ENCODE measurements at places on chromosomes 2 and 18.

DNA sequence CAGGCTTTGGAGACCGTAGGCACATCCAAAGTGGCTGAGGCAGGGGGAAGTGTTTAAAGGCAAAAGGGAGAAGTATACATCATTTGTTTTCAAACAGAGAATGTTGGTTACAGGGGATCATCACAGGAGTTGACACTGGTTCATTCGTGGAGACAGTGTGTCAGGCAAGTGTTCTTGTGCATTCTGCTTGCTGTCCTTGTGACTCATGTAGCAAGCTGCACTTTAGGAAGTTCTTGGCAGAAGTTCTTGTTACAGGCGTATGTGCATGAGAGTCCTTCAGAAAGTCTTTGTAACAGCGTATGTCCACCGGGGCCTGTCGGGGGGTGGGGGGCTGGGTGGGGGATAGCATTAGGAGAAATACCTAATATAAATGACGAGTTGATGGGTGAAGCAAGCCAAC, 36.5 kb upstream of the B4GALT6 start:
- DNase-seq: no peak

DNA sequence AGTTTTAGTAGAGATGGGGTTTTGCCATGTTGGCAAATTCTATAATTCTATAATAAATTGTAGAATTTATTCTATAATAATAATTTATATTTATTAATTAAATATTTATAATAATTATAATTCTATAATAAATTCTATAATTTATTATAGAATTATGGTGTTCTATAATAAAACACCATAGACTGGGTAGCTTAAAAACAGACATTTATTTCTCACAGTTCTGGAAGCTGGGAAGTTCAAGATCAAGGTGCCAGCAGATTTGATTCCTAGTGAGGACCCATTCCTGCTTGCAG, 130.9 kb upstream of the PELI1 start:
- DNase-seq: no peak

GRCh38 chr2:71705171-71705960, 252.0 kb downstream of the DYSF start:
- DNase-seq: no peak

- no peak for DNase-seq
These were observed 36.4 kb upstream of the ZCCHC2 start for GRCh38 chr18:62486290-62486964.

DNA sequence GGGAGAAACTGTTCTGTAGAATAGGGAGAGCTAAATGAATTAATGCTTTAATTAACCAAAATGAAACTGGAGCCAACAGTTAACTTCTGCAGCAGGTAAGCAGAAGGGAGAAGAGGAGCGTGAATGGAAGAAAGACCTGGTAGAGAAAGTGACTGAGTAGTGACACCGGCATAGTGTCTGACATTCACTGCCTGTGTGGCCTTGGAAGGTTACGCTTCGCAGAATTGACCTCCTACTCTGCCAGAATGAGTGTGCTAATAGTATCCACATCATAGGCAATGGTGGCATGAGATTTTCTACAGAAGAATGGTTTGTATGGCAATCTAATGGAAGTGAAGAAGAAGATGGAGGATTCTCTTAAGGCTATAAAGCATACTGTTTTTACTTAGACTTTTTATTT, 614.4 kb downstream of the CPS1 start:
- no peak for DNase-seq

DNA sequence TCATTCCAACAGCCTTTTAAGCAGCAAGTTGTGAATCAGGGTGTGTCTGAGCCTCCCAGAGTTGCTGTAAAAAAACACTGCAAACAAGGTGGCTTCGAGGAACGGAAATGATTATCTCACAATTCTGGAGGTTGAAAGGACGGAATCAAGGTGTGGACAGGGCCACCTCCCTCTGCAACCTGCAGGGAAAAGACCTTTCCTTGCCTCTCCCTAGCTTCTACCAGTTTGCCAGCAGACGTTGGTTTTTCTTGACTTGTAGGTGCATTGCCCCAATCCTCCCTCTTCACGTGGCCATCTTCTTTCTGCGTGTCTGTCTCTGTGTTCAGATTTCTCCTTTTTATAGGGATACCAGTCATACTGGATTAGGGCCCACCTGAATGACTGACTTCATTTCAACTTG, 24.8 kb upstream of the TMEM131 start:
- DNase-seq: no peak

DNA sequence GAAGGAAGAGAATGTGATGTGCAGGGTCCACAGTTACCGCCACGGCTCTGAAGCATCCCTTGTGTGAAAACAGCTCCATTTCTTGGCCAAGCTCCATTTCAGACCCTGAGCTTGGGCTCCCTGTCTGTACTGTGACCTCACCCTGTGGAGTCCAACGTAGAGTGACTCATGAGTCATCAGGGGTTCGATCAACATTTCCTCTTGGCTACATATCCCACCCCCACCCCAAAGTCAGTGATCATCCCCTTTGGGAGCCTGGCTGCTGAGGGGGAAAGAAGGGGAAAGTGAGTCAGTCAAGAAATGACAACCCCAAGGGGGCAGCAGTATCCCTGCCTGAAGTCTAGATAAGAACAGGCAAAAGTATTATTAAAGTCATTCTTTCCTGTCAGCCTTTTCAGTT, 62.2 kb downstream of the PAPOLG start:
- no peak for DNase-seq

- DNase-seq: no peak
These were observed 61.9 kb downstream of the SLC4A5 start for GRCh38 chr2:74281141-74281975.

DNA sequence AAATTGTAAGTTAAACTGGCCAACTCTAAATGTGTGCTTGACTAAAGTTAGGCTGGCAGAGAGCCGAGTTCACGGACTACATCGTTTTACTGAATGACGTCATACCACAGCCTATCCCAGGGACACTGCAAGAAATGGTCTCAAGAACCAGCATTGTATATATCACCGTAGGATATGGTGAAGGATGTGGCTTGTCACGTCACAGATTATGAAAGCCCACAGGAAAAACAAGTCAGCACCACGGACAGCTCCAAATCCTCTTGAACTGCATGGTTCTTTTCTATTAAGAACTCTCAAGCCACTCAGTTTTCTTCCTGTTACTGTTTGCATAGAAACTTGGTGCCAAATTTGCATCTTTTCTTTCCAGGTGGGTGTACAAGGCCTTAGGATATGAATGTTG, 85.1 kb upstream of the ACAA2 start:
- no peak for DNase-seq

- no peak for DNase-seq
These were observed 1070.9 kb upstream of the FANCL start for GRCh38 chr2:59312029-59312428.

- DNase-seq: no peak
These were observed 217.6 kb downstream of the TMEM182 start for GRCh38 chr2:102979429-102979828.

DNA sequence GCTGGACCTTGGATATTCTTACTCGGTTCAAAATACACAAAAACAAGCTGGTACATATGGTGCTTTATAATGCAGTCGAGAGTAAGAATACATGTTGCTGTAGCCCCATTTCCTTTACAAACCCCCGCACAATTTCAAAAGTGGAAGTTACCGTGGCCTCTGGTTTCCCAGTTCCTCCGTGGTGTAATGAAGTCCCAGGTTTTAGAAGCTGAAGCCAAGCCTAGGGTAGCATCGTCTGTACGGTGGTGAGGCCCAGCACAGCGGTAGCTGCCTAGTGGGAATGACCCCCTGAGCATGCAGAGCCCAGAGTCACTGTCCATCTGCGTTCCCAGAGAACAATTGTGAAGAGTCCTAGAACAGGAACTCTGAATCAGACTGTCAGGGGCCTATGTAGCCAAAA, 171.8 kb downstream of the ASXL3 start:
- no peak for DNase-seq

- DNase-seq: no peak
These were observed 333.3 kb downstream of the SLC8A1 start for GRCh38 chr2:40118622-40119021.

GRCh38 chr18:50133526-50133925, 61.4 kb downstream of the MYO5B start:
- no peak for DNase-seq

- DNase-seq: no peak
These were observed 148.2 kb downstream of the CERS6 start for GRCh38 chr2:168604252-168604651.

Data from stimulated activated CD4-positive, alpha-beta T cell treated with anti-CD3 and anti-CD28 coated beads, TNF-alpha, amount 100 ng/mL, for 4 hours (primary cell).